ENCODE measurements at places on chromosomes 13 and 19.

GRCh38 chr19:32542477-32543108 is 38.4 kb upstream of the PDCD5 start:
- DNase-seq: no peak

GRCh38 chr13:49550942-49551644 is 34.3 kb downstream of the RCBTB1 start:
- no peak for DNase-seq

GRCh38 chr19:42199440-42200115 is 17.9 kb downstream of the DEDD2 start:
- DNase-seq: no peak

DNA sequence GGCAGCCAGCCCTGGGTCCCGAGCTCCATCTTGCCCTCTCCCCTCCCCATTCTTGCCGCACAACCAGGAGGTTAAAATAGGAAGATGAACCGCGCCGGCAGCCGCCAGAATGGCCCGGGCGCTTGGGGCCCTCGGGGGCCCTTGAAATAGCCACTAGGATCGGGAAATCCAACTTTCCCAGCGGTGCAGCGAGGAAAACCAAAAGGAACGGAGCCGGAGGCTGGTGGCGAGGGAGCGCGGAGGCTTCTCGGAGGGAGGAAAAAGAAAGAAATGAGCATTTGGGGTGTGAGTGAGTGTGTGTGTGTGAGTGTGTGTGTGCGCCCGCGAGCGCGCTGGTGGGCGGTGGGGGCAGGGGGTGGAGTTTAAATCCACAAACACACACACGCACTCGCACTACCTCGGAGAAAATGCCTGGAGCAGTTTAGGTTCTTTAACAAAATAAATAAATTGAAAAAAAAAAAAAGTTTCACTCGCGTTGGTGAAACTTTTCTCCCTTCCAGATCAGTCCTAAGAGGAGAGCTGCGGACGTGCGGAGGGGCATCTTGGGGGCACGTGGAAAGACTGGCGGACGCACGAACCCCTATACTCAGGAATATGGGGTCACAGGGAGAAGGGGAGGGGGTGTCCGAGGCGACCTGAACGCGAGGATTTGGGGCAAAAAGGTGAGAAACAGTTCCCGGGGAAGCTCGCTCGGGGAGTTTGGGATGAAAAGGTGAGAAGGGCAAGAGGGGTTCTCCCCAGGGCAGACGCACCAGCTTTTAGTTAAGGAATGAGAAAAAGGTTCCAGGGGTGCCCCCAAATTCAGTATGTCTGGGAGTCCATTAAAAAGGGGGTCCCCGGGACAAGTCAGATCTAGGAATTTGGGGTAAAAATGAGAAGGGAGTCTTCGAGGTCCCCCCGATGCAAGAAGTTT is 1.3 kb downstream of the RFX2 start:
- DNase-seq: no peak

DNA sequence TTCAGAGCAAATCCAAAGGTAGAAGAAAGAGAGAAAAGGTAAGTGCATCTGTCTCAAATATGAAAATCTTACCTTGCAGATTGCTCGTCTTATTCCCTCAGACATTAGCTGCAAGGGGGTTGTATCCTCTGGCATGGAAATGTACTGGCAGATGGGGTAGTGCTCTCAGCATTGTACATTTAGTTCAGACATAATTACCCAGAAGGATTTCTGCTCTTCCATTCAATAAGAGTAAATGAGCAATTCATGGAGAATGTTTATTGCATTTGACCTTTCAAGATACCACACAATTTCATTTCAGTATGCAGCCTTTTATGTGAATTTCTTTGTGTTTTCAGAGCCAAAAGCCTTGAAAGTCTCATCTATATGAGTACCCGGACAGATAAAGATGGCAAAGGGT is 63.8 kb downstream of the SCEL start:
- no peak for DNase-seq

- no peak for DNase-seq
Observed at GRCh38 chr13:50893211-50893852, 16.3 kb upstream of the RNASEH2B start.

DNA sequence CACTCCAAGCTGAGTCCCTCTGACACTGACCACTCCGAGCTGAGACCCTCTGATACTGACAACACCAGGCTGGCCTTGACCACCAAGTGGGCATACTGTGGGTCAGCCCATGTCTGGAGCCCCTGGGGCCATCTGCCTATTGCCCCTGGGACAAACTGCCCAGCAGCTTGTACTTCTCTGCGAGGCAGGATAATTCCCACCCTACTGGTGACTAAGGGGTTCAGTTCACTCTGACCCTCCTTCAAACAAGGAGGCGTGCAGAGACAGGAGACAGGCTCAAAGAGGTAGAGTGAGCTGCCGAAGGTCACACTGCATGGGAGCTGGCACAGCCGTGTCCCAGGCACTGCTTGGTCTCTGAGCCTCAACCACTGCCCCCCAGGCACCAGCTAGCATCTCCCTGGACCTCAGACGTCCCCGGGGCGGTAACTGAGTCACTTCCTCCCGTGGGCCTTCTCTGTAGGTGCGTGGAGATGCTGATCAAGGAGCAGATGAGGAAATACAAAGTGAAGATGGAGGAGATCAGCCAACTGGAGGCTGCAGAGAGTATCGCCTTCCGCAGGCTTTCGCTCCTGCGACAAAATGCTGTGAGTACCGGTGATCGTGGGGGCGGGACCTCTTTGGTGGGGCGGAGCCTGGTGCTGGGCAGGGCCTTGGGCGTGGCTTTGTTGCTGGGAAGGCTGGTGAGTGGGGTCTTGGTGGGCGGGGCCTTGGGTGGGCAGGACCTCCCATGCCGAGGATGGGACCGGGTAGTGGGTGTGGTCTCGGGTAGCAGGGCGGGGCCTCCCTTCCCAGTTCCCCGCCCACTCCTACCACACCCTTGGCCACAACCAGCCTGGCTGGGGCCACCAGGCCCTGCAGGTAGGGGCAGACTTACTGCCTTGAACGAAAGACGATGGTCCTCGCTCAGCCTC is 5.8 kb upstream of the USE1 start:
- DNase-seq: no peak

GRCh38 chr13:108777421-108778420 is 148.3 kb downstream of the MYO16 start:
- no peak for DNase-seq

- peak; percentile 13 for DNase-seq
Observed at GRCh38 chr19:18967358-18968146, 26.5 kb upstream of the HOMER3 start.

DNA sequence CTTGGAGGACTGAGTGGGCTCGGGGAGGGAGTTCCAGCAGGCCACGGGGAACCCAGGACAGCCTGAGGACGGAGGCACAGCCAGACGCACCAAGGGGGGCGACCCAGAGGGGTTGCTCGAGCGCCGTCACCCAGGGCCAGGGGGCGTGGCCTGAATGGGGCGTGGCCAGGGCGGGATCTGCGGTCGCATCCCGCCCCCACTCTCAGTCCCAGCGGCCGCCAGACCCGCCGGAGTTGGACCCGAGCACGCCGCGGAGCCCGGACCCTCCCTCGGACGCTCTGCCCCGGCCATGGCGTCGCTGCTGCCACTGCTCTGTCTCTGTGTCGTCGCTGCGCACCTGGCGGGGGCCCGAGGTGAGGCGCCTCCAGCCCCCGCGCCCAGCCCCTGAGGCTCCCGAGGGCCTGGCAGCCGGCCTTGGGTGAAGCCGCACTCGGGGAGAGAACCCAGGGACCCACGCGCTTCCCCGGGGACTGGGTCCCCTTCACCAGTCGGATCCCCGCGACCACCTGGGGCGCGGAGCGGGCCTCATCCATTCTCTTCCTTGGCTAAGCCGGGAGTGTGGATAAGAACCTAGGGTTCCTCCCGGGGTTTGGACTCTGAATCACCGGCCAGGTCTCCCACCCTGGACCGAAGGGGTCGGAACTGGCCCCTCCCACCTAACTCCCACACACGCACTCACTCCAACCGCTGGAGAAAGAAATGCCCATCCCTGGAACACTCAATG is at the start of gene CILP2:
Gene CILP2, plus strand, starts transcription at position 205 of the 724 bp plus-strand sequence. Its CDS starts 85 bp downstream, at position 290.
- DNase-seq: no peak

GRCh38 chr19:33203529-33203928 is 9.4 kb downstream of the LRP3 start:
- no peak for DNase-seq

- no peak for DNase-seq
Observed at GRCh38 chr13:105165449-105166125, 1369.9 kb downstream of the EFNB2 start.

DNA sequence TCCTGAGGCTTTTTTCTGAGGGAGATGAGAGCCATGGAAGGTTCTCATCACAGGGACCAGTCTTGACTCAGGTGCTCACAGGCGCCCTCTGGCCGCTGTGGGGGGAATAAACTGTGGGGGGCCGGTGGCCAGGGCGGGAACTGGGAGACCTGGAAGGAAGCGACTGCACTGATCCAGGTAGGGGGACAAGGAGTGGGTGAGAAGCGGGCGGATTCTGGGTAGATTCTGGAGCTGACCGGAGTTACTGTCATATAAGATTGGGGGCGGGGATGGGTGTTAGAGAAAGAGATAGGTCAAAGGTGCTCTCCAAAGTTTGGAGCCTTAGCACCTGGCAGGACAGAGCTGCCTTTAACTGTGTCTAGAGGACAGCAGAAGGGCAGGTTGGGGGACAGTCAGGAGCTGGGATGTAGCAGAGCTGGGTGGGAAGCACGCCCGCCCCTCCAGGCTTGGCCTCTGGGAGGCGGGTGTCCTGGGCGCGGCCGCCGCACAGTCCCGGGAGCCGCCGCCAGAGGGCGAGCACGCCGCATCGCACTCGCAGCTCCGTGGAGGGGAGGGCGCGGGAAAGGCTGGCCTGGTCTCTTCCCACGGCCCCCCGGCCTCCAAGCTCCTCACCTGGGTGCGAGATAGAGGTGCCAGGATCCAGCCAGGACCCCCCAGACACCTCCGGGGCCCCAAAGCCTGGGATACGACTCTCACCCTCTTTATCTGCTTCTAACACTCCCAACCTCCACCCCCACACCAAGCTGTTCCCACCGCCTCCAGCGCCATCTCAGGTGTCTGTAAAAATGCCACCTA is 4.2 kb upstream of the DAND5 start:
- no peak for DNase-seq

- no peak for DNase-seq
Observed at GRCh38 chr13:104740641-104741222, 1674.5 kb upstream of the SLC10A2 start.

Measured in GM04504 (cell line).